ENCODE measurements at places on chromosomes 1 and 21.

DNA sequence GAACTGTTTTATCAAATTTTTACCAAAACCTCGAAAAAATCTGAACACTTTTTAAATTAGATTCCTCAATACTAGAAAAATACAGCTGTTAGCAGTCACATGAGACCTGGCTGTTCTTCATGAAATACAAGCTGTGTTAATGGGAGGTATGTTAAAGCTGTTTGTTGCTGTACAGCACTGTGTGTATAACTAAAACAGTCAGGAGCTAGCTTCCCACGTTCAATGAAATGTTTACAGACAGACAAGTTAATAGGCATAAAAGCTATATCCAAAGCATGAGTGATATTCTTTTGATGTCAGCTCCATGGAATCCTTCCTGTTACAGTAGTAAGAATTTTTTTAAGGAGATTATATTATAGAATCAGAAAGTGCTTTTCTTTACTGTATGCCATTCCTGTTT is 223.2 kb upstream of the FOXD3 start:
- DNase-seq: no peak

DNA sequence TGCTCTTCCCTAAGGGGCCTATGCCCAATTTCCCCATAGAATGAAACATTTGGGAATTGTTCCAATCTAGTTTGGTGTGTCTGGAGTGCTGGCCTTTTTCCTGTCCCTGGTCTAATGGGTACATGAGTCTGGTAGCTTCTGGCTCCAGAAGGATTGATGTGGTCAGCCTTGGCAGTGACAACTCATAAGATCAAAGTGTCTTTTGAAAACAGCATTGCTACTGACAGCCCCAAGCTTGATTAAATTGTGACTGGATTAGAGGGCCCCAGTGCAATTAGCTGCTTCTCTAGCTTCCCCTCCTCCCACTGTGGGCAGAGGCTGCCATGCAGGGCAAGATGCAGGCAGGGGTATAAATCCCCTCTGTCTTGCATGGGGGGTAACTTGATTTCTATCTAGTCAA is 130.9 kb downstream of the UCK2 start:
- DNase-seq: no peak

DNA sequence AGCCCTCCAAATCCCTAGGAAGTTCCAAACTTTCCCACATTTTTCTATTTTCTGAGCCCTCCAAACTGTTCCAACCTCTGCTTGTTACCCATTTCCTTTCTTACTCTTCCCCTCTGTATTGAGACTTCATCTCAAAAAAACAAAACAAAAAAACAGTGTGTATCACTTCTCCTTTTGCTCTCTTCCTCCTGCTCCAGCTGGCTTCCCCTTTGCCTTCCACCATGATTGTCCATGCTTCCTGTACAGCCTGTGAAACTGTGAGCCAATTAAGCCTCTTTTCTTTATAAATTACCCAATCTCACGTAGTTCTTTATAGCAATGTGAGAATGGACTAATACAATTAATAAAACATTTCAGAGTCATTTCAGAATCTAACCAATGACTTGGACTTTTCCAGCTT is 69.6 kb upstream of the KRTAP19-8 start:
- DNase-seq: no peak

DNA sequence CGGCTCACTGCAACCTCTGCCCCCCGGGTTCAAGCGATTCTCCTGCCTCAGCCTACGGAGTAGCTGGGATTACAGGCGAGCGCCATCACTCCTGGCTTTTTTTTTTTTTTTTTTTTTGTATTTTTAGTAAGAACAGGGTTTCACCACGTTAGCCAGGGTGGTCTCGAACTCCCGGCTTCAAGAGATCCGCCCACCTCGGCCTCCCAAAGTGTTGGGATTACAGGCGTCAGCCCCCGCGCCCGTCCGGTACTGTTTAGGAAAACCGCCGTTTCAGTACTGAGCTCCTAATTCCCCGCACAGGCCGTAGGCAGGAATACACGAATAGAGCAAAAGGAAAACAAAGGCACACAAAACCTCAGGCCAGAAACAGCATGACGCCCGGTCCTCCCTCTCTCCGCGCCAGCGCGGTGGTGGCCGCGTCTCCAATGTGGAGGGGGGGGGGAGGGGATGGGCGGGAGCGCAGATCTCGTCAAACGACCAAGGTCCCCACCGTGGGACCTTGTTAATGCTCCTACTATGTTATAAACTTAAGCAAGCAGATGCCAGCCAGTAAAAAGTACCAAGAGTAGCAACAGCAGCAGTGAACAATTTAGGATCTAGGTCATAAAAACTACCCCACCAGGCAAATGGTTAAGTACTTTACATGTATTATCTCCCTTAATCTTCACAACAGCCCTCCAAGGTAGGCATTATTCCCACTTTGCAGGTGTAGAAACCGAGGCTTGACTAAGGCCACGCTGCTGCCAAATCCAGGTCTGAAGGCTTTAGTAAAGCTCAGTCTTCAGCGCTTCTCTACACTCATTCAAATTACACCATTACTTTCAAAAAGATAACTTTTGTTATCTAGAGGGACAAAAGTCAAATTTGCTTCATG is 648 bp upstream of the ADAR start:
- DNase-seq: no peak

- no peak for DNase-seq
Measured at GRCh38 chr1:77465139-77465538, 183.3 kb downstream of the AK5 start.

DNA sequence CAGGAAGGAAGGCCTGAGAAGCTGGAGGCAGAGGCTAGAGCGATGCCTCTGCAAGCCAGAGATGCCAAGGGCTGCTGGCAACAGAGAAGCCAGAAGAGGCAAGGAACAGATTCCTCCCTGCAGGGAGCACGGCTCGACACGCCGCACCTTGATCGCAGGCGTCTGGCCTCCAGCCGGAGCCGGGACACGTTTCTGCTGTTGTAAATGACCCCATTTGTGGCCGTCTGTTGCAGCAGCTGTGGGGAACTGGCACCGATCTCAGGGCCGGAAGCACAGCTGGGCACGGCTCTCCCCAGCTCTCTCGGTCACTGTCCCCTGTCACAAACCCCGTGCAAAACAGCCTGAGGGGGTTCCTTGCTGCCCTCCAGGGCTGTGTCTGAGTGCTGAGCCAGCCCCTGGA is 59.6 kb downstream of the SIK1 start:
- no peak for DNase-seq

- no peak for DNase-seq
Measured at GRCh38 chr21:44965251-44966022, 25.6 kb downstream of the SLX9 start.
